DMS79 (cell line): ENCODE measurements at places on chromosomes 5 and 9.

- no peak for DNase-seq
Observed at GRCh38 chr5:424301-425110, 18.5 kb upstream of the EXOC3 start.

GRCh38 chr9:94720846-94721549 lies 5.5 kb upstream of the AOPEP start:
- DNase-seq = no peak

DNA sequence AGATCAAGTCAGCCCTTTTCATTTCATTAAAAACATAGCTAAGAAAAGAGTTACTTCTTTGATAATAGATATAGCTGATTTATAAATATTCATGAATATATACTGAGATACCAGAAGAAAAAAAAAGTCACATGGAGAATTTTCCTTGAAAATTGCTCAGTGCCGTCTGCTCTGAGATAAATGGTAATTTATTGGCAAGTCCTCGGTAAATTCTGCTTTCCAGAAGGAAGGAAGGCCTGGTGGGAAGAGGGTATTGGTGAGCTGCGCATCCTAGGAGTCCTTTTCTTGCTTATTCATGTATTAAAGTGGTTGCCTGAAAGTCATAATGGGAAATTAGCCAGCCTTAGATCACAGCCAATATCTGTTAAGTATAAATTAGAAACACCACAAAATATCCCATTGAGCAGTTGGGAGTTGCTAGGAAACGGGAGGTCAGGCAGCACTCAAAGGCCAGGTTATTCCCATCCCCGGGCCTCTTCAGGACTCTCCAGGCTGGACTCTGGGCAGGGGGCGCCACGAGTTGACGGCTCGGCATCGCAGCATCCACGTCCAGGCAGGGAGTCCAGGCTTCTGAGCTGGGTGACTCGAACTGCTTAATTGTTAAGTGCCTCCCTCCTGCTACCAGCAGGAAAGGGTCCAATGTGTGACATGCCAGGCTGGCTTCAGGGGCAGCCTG lies 116.7 kb upstream of the RETREG1 start:
- DNase-seq = no peak

DNA sequence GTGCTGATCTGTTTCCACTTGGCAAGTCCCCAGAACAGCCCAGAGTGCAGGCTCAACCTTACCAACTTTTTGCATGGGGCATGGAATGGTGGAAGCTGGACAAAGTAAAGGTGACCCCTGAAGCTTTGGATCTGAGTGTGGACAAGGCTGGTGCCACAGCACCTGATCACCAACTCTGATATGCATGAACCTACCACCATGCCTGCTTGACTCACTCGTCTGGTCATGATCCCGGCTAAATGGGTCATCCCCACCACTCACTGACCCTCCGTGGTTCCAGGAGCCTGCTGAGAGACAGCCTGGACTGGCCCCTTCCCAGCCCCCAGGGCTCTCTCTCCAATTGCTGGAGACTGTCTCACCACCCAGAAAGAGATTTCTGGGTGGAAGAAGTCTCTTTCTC lies 14.4 kb upstream of the SLC22A4 start:
- no peak for DNase-seq

DNA sequence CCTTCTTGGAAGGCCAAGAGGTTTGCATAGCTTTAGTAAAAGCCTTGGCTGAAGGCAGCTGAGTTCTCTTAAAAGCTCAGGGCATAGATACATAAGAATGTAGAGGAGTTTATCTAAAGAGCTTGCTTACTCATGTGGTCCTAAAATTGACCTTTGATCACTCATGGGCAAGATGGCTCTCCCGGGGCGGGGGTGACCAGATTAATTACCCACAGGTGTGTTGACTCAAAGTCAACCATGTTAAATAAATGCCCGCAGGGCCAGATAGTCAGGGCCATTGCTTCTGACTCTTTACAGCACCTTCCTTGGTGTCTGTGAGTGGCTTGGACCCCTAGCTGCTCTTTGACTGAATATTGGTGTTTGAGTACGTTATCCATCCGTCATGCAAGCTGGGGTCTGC lies 33.1 kb upstream of the GHR start:
- DNase-seq = no peak

DNA sequence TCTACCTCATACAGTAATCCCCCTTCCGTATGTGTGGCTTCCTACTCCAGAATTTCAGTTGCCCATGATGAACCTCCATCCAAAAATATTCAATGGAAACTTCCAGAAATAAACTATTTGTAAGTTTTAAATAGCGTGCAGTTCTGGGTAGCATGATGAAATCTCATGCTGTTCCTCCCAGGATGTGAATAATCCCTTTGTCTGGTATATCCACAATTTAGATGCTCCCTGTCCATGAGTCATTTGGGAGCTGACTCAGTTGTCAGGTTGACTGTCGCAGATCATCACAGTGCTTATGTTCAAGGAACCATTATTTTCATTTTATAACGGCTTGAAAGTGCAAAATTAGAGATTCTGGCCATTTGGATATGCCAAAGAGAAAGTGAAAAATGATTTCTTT lies 290.1 kb upstream of the CDH9 start:
- DNase-seq = no peak

- DNase-seq = no peak
Observed at GRCh38 chr9:106869458-106869857, 6.5 kb downstream of the ZNF462 start.

DNA sequence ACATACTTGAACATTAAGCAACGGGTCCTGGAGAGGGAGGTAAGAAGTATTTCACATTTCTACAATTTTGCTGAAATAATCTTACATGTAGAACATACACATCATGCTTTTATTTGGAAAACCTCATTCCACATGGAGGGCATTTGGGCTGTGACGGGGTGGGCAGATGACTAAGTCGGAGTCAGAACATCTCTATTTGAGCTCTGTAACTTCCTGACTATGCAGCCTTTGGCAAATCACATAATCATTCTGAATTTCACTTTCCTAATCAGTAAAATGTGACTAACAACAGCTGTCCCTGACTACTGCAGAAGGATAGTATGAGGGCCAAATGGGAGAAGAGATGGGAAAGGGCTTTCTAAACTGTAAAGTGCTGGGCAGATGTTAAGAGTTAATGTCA lies 17.1 kb upstream of the IL6ST start:
- no peak for DNase-seq

- no peak for DNase-seq
Observed at GRCh38 chr5:2584579-2585269, 166.8 kb downstream of the IRX2 start.
